ENCODE measurements at places on chromosomes 13 and 19. TPM values are rescaled to one million over a fixed set of nuclear protein-coding genes. Genes with fewer than 3 reads are reported as not detected.
A peak's percentile ranks its signal among the peaks of the same experiment; 100 is the strongest.

DNA sequence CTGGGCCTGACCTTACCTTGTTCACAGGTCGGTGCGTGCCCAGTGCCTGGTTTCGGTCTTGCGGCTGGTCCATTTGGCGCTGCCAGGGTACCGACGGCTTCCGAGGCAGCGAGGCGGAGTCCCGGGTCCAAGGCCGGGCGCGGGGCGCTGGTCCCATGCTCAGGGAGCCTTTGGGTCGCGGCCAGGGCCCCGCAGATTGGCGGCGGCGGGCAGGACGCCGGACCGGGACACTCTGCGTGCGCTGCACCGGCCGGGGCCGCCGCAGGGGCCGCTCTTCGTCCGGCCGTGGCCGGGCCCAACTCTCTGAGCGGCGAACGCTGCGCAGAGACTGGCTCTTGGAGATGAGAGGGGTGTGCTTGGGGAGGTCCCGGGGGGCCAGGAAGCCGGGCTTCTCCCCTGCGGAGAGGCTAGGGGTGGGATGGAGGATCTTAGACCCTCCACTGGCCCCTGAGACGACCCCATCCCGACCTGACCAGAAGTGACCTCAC lies 3.4 kb upstream of the WIZ start:
- no peak for DNase-seq

GRCh38 chr13:97710797-97711196 lies 242.7 kb upstream of the IPO5 start:
- no peak for DNase-seq

- no peak for DNase-seq
These were observed 164.5 kb downstream of the URI1 start for GRCh38 chr19:30106417-30107095.

- no peak for DNase-seq
These were observed 4.3 kb upstream of the RNASEH2B start for GRCh38 chr13:50905256-50905655.

DNA sequence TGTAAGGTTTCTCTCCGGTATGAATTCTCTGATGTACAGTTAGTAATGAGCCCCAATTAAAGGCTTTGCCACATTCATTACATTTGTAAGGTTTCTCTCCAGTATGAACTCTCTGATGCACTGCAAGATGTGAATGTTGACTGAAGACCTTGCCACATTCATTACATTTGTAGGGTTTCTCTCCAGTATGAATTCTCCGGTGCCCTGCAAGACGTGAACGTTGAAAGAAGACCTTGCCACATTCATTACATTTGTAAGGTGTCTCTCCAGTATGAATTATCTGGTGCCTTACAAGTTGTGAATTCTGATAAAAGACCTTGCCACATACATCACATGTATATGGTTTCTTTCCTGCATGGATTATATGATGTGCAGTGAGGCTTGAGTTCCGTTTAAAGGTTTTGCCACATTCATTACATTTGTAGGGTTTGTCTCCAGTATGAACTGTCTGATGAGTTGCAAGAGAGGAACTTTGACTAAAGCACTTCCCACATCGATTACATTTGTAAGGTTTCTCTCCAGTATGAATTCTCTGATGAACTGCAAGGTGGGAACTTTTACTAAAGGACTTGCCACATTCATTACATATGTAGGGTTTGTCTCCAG lies 17.7 kb upstream of the ZNF432 start:
- DNase-seq = no peak

DNA sequence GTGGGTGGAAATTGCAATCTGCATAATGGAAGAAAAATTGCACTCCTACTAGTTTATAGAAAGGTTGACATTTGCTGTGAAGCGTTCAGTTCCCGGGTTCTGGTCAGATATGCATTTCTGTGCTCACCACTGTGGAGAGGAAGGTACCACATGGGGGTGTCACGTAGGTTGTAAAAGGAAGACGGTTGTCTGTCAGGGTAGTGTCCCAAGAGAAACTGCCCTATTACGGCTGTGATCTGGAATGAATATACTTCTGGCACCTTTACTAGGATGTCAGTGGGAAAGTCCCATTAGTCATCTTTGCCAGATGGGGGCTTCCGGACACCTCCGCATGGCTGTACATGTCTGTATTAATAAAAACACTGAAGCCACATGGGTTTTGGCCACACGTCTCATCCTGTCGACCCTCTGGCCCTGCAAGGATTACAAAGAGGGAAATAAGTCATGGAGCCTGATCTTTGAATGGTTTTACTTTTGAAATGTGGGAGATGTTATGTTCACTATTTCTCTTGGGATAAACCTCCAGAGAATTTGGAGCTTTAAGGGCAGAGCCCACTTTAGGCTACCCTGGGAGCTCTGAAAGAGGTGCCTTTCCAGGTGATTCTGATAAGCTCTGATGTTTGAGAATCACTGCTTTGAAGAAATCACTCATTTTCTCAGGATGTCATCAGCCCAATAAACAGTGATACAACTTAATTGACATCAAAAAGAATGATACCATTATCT lies 133.9 kb downstream of the AKAP11 start:
- no peak for DNase-seq

GRCh38 chr19:51000981-51001380 lies 423 bp downstream of the KLK8 start:
- no peak for DNase-seq

DNA sequence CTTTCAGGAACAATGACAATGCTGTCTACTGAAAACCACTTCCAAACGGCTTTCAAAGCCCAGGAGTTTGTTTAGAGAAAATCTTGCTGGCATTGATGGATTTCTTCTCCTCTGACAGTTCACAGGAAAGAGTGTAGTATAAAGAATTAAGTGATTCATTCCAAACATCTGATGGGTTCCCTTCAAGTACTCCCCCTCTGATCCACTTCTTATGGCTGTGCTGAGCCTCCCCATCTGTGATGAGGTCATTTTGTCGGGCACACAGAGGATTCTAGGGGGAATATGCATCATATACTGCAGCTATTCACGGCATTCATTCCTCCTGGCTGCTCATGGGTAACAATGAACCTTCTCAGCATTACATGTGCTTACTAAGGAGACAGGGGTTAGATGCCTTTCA lies 107.9 kb downstream of the RGCC start:
- DNase-seq = no peak

GRCh38 chr19:33781415-33781935 lies 15.2 kb upstream of the KCTD15 start:
- DNase-seq = no peak

DNA sequence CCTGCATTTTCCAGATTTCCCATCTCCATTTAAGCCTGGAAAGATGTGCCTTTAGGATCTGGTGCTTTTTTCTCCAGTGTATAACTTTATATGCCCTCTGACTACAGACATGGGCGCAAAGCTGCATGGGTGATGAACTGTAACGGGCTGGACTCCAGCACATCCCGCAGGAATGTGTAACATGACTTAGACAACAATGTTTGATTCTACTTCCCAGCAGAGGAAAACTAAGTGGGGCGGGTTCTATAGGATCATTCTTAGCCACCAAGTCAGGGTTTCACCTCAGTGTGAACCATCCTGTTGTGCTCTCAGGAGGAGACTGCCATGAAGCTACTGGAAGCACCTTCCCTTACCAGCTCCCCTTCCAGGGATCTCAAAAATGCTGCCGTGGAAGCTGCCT lies 93.2 kb upstream of the SERP2 start:
- DNase-seq = no peak

- no peak for DNase-seq
These were observed 58.0 kb downstream of the TNFRSF19 start for GRCh38 chr13:23628250-23628649.

- no peak for DNase-seq
These were observed 4.9 kb upstream of the LYPD3 start for GRCh38 chr19:43470288-43470687.

DNA sequence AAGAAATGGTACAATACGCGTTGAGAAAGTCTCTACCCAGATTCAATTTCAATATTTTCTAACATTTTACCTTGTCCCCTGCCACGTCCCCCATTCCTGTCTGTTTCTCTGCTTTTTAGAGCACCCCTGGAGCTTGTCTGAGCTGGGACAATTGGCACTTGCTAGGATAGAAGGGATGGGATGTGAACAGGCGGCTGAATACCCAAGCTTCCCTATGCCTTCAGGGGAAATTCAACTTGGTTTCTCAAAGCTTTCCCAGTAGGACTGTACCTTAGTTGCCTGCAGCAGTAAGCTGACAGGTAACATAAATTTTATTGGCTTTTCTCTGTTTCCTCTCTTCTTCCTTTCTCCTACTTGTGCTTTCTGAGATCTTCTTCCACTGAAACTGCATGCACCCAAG lies 1663.3 kb downstream of the EFNB2 start:
- DNase-seq = no peak

- no peak for DNase-seq
These were observed 42.3 kb downstream of the RFX2 start for GRCh38 chr19:6067975-6068374.

- no peak for DNase-seq
These were observed 8.5 kb downstream of the MOB3A start for GRCh38 chr19:2087621-2088100.

DNA sequence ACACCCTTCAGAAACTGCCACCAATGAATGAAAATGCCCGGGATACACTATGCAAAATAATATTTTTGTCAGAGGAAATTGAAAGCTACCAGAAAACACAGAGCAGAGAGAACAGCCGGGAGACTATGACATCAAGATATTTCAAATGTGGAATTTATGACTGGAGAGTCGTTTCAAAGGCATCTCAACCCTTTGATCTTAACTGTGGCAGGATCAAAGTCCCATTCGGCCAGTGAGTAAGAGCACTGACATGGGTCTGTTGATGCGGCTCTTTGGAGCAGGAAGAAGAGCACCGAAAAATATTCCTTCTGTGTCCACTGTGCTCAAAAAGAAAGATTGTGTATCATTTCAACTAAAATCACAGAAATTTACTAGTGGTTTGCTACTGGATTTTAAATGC lies 201.9 kb downstream of the RFC3 start:
- peak; percentile 17 for DNase-seq

GRCh38 chr19:1646659-1647453 lies 5.6 kb downstream of the TCF3 start:
- no peak for DNase-seq

GRCh38 chr19:36436531-36436930 lies 18.1 kb upstream of the ZFP82 start:
- no peak for DNase-seq

DNA sequence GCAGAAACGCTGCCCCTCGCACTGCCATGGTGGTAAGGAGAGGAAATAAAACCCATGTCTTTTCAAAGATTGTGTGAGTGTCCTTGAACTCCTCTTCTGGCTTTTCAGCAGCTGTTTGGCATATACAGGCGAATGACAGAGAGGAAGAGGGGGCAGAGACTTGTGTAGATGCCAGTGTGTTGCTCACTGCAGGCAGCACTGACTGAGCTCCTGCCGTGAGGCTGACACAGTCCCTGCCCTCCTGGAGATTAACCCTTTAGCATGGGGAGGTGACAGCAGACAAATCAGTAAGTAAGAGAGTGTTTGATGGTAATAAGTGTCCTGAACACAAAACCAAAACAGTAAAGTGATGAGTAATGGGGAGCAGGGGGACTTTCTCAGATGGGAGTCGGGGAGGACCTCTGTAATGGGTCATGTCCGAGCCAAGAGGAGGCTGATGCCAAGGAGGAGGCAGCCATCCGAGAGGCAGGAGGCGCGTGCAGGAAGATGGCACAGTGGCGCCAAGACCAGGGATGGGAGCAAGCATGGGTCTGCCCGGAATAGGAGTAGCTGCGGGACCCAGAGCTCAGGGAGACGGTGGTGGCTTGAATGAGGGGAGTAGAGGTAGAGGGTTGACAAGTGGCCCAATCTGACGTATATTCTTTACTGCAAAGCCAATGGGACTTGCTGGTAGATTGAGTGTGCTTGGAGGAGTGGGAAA lies 182.2 kb downstream of the FOXO1 start:
- DNase-seq = no peak

DNA sequence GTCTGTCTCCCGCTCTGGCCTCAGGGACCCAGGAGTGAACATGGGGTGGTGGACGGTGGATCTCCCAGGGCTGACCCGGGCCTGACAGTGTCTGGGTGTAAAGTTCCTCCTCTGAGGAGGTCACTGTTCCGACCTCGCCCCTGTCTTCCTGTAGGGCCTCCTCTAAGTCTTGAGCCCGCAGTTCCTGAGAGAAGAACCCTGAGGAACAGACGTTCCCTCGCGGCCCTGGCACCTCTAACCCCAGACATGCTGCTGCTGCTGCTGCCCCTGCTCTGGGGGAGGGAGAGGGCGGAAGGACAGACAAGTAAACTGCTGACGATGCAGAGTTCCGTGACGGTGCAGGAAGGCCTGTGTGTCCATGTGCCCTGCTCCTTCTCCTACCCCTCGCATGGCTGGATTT lies at the start of gene SIGLEC9:
Gene SIGLEC9 (plus strand): TSS at position 178 of the 400 bp plus-strand sequence. CDS start 69 bp downstream, at position 247.
- no peak for DNase-seq

- no peak for DNase-seq
These were observed 7.0 kb upstream of the EVI5L start for GRCh38 chr19:7822910-7823515.

- no peak for DNase-seq
These were observed 187.0 kb upstream of the KL start for GRCh38 chr13:32829269-32829668.

DNA sequence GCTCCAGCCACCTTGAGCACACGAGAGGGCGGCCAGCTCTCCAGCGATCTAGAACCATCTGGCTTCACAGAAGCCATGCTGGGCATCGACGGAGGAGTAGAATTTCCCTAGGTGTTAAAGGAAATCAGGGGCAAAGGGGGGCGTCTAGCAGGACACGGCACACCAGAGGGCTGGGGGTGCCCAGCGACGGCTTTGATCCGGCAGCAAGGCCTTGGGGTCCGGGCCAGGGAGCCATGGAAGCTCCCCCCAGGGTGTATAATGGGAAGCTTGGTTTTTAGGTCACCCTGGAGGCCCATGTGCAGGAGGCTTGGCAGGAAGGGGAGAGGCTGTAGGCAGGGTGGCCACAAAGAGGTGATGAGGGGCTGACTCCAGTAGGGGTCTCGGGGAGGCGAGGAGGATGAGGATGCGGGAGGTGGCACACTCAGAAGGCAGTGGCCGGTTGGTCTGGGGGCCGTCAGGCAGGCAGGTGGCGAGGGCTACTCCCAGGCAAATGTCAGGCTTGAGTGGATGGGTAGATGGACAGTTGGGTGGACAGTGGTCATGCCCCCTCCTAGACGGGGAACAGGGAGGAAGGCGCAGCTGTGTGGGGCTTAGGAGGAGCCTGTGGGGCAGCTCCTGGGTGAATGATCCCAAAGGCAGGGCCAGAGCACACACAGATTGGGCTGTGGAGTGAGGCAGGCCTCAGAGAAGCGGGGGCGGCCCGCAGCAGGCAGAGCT lies 5.6 kb downstream of the KMT5C start:
- no peak for DNase-seq

- DNase-seq = no peak
These were observed 727.4 kb upstream of the SLITRK1 start for GRCh38 chr13:84609716-84610115.

The NPHS1 gene
- 146 TPM for polyA plus RNA-seq

The KCNN1 gene
- polyA plus RNA-seq = 8.4 TPM

The SOHLH2 gene
- polyA plus RNA-seq = 1.1 TPM

The GRK1 gene
- 0.11 TPM for polyA plus RNA-seq

The FFAR3 gene
- polyA plus RNA-seq = 0.17 TPM

The CATSPERD gene
- polyA plus RNA-seq = not detected

The ZBTB32 gene
- polyA plus RNA-seq = 0.32 TPM

The IGLON5 gene
- polyA plus RNA-seq = 4.0 TPM

The HCST gene
- polyA plus RNA-seq = 3.4 TPM

The ZNF581 gene
- 33.5 TPM for polyA plus RNA-seq

The IGFL2 gene
- polyA plus RNA-seq = not detected

All from left renal cortex interstitium (tissue), 4 donors.